SK-N-SH treated with all-trans-retinoic acid at 6 μM for 48 hours (cell line): ENCODE measurements at places on chromosomes 5 and 9.

DNA sequence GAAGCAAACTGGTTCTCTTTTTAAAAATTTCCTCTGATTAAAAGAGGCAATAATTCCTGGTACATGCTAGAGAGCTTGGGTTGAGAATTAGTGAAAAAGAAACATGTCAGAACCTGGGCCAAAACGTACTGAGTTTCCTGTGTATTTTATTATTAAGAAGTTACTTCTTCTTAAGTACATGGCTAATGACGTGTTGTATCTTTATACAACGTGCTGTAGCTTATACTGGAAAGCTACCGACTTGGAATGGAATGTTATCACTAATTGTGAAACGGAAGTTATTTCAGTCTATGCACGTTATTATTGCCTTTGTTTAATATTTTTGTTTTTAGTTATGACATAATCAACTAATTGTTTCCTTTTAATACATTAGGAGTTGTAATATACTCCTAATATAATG lies 43.1 kb downstream of the ZNF366 start:
- ATAC-seq: no peak

GRCh38 chr5:21085791-21086190 lies 1097.8 kb upstream of the CDH18 start:
- ATAC-seq: no peak

DNA sequence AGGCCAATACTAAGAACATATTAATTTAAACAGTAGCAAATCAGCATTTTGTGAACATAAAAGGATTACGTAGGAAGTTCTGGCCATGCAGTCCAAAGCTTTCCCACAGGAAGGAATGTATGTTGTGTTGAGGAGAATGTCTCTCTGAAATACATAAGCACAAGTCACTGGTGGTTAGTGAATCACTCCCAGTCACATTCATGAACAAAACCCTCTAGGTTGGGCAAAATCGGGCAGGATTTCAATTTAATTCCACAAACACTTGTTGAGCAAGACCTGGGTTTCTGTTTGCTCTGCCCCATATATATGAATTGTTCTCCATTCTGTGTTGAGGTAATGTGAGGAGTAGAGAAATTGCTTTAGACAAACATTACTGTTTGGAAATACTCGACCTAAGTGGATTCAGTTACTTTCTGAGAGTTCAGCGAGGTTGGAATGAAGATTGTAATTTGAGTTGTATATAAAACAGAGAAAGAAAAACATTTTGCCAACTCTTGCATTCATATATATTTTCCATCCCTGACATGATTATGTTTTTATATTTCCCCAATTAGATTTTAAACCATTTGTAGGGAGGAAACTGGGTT lies 127.6 kb upstream of the RPS23 start:
- peak; percentile 51; the same call in 1 of the 3 replicates for ATAC-seq

DNA sequence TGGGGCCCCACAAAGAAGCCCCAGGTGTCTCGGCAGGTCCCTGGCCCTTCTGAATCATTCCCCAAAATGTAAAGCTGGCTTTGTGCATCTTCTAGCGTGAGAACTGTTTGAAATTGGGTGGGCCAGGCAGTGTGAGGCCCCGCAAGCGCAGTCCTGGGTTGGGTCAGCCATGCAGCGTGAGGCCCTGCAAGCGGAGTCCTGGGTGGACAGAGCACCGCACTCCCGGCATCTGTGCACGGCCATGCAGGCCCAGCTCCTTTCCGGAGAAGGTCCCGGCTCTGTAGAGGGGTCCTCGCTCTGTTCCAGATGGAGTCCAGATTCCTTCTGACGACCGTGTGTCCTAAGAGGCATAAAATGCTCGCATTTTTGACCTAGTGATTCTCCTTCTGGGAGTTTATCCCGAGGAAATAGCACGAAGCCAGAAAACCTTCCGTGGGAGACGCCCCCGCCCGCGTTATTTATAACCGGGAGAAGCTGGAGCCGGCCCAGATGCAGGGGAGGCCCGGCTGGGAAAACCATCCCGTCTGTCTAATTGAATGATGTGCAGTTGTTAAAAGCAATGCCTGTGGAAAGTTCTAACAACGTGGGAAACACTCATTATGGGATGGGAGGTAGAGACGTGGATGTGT lies 19.4 kb upstream of the NOTCH1 start:
- no peak for ATAC-seq

- peak; percentile 31 for ATAC-seq
These were observed 183.9 kb downstream of the SLIT3 start for GRCh38 chr5:169116961-169117461.

DNA sequence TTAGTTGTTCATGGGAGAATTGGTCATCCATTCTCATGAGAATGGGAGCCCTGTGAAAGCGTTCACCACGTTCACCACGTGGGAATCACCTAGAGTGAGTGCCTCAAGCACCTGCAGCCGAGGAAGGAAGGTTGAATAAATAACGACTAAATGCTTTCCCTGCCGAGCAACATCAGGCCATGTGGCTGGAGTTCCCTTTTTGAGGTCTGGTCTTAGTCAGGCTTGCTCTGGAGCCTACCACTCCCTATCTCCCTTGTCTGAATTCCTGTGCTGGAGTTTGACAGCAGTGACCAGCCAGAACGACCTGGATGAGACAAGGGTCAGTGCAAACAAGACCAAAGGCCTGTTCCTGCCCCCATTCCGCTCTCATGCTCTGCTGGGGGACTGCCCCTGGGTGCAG lies 28.5 kb downstream of the KCNMB1 start:
- ATAC-seq: no peak

- no peak for ATAC-seq
These were observed 80.2 kb upstream of the LIFR start for GRCh38 chr5:38636626-38637025.

- no peak for ATAC-seq
These were observed 162.7 kb downstream of the MACROH2A1 start for GRCh38 chr5:135236228-135236907.

- ATAC-seq: no peak
These were observed 230.5 kb downstream of the SPOCK1 start for GRCh38 chr5:137268646-137269045.

- ATAC-seq: no peak
These were observed 62.1 kb upstream of the FANCC start for GRCh38 chr9:95379630-95380029.

- ATAC-seq: no peak
These were observed 4.3 kb upstream of the EMB start for GRCh38 chr5:50445296-50445949.

GRCh38 chr9:92098638-92099037 lies 16.6 kb downstream of the SPTLC1 start:
- ATAC-seq: no peak

DNA sequence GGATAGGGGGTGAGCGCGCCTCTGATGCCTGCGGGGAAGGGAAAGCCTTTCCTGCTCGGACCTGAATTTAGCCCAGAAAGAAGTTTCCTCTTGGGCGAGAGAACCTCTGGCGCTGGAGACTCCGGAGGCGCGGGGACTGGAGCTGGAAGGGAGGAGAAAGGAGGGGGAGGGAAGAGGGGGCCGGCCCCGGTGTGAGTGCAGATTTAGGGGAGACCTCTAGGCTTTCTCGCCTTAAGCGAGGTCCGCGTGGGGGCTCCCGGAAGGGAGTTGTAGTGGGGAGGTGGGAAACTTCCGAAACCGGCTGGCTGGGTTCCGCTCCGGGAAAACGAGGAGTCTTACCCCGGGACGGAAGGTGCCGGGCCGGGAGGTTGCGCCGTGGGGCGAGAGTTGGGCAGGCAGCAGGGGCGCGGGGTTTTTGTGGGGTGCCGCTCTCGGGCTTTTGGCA lies 1.3 kb downstream of the PCSK5 start:
- no peak for ATAC-seq

DNA sequence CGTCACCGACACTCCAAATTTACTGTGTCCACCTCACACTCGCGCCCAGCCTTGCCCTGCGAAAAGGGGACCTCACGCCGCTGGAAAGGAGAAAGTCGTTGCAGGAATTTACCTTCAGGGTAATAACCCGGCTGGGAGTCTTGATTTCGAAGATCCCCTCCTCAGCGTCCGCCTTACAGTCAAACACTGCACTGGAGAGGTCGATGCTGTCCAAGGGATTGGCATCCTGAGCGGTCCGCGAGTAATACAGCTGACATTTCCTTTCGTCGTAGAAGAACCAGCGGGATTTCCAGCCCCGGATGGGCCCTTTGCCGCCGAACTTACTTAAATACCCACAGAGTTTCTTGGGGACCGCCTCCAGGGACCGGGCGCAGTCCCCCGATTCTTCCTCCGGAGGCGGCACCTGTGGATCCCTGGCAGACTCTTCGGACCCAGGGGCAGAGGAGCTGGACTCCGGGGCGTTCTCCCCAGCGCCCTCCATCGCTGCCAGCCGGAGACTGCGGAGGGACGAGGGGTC lies 330 bp downstream of the TBC1D2 start:
- ATAC-seq: peak; percentile 55

DNA sequence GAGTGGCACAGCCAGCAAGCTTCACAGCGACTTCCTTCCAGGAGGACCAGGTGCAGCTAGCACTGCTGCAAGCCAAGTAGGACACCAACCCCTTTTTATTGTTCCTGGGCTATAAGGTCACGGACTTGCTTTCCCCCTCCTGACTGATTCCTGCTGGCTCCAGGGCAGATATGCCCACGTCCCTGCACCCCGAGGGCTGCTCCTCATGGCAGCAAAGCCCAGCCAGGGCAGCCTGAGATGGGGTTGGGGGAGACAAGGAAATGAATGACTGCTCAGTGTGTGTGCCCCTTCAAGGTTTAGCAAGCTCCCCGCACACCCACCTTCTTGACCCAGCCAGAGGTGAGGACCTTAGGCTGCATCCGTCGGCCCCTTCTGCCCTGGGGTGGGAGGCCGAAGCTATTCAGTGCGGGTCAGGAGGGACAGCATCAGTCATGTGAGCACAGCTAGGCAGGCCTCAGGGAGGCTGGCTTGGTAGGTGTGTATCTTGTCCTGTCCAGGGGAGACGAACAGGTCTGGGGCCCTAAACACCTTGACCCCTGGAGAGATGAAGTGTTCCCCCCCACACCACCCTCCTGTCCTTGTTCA lies 136.2 kb upstream of the PHYKPL start:
- ATAC-seq: no peak

GRCh38 chr5:69414885-69415583 lies at the start of gene MARVELD2:
TSS of gene MARVELD2 (plus strand) at chr5:69415116. CDS start at chr5:69419386, 4,270 bp downstream.
- no peak for ATAC-seq

- ATAC-seq: no peak
These were observed 1.2 kb downstream of the SCAMP1 start for GRCh38 chr5:78361631-78361993.

- ATAC-seq: no peak
These were observed 356.3 kb upstream of the SMARCA2 start for GRCh38 chr9:1658661-1659362.

- peak; percentile 40; the same call in 2 of the 3 replicates for ATAC-seq
These were observed 153.9 kb downstream of the MARCHF11 start for GRCh38 chr5:16025681-16026080.

DNA sequence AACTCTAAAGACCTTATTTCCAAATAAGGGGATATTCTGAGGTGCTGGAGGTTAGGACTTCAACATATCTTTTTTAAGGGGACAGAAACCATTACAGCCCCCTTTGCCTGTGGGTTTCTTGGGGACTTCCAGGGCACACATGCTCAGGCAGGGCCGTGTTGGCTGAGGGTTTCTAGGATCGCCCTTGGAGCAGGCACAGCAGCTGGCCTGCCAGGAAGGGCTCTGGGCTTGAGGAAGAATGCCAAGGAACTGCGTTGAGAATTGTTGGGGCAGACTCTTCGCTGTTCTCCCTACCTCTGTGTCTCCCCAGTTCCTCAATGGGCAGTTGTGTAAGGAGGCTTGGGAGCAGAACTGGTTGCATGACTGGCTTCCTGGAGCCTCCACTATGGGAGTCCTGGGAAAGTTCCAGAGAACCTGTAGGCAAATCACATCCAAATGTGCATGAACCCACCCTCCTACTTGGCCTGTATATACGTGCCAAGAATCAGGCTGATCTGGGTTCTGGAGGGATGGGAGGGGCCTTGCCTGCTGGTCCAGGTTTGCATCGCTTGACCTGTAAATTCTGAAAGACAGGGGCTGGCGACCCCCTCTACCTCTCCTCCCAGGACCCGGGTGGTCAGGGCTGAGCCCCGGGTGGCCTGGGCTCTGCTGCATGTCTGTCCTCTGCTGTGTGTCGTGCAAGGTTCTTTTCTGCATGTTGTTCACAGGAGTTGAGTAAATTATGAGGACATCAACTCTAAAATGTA lies 65.5 kb downstream of the HSPA4 start:
- no peak for ATAC-seq

GRCh38 chr5:54746777-54747398 lies 229.3 kb downstream of the SNX18 start:
- ATAC-seq: no peak

DNA sequence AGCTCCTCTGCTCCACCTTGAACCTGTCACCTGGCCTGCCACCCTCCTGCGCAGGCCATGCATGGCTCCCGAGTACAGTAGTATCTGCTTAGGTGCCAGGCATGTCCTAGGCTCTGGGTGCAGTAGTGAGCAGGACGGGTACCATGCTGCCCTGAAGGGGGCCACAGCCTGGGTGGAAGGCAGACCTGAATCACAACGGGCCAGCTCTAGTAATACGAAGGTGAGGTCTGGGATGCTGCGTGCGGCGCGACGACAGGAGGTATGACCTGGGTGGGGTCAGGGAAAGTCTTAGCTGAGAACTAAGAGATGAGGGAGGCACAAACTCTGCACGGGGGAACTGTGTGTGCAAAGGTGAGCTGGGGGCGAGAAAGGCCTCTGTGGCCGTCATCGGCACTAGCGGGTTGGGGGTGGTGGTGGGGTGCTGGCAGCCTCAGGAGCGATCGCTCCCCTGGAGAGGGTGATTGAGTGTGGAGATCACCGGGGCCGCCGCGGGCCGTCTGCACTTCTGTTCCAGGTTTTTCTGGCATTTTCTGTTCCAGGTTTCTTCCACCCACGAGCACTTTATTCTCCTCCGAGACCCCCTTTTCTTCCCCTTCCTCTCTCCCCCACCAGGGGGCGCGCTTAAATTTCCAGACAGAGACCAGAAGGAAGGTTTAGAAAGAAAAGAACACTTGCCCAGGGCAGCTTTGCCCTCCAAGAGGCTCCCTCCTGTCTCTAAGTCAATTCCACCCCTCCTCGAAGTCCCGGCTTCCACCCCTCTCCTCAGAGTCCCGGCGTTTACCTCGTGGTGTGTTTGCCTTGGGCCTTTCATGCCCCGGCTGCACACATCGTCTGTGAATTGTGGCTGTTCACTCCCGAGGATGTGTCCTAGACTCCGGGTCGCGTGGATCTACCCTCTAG lies 15.1 kb downstream of the PDLIM4 start:
- ATAC-seq: peak; percentile 34

DNA sequence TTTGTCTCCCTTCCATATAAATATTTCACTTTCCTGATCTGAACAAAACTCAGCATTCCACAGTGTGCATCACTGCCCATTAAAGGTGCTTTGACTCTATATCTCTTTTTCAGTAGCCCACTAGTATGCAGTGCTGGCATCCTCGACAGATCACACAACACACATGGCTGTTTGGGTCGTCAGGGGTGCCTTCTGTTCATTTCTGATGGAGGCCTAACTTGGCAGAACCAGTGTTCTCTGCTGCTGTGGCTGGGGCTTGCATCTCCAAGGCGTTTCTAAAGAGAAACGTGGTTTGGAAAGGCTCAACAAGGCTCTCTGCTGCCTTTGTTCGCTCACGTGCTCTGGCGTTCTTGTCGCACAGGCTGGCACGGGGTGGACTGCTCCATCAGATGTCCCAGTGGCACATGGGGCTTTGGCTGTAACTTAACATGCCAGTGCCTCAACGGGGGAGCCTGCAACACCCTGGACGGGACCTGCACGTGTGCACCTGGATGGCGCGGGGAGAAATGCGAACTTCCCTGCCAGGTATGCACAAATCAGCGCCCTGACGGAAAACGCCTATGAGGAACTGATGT lies 97.7 kb upstream of the PRRC1 start:
- ATAC-seq: no peak

- no peak for ATAC-seq
These were observed 180.3 kb upstream of the WWC1 start for GRCh38 chr5:168110870-168111832.

- no peak for ATAC-seq
These were observed 76.7 kb downstream of the LURAP1L start for GRCh38 chr9:12851341-12852090.

GRCh38 chr5:129664336-129664937 lies 83.5 kb upstream of the MINAR2 start:
- ATAC-seq: peak; percentile 62; the same call in 2 of the 3 replicates
